ENCODE measurements at places on chromosomes 7 and 10.

DNA sequence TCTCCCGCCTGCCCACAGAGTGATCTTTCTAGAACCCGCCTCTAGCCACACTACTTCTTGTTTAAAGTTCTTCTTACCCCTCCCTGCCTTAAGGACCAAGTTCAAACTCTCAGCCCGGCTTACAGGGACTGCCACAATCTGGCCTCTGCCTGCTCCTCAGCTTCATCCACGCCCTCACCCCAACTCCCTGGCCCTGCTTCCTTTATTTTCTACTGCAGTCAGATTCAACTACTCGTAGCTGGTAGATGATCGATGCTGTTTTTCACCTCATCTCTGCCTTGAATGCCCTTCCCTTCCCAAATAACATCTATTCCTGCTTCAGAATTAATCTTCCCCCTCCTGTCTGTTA lies 508.5 kb downstream of the RPS24 start:
- DNase-seq, result no peak

- peak; percentile 28 for DNase-seq
These were observed 17.0 kb downstream of the PNLIPRP3 start for GRCh38 chr10:116444527-116445142.

GRCh38 chr7:44674381-44674780 lies 68.0 kb downstream of the OGDH start:
- peak; percentile 32 for DNase-seq

DNA sequence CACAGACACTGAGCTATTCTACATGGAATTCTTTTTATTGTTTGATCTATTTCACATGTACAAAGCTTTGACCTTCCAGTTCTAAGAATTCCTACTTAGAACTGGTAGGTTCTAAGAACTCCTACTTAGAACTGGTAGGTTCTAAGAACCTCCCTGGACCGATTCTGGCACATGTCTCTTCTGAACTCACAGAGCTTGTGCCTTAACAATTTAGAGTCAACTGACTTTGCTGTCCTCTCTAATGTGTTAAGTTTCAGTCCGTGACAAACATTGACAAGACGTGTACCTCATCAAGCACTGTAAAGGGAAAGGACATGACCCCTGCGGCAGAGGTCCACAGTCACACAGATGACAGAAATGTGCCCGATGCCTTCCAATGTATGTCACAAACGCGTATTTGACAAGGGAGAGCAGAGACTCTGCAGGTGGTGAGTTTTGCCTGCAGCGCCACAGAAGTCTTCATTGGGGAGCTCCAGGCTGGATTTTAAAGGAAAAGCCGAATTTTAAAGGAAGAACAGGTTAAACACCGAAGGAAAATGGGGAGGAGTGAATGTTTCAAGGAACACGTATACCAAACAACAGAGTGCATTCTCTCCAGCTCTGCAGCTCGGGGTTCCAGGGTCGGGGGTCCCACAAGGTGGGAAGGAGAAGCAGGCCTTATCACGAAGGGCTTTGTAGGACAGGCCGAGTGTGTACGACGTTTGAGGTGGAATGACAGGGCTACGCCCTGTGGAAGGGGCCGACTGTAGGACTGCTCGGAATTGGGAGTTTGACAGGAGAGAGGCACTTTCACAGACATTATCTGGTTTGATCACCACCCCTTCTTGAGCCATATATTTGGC lies 161.1 kb upstream of the KLF14 start:
- DNase-seq, result no peak

DNA sequence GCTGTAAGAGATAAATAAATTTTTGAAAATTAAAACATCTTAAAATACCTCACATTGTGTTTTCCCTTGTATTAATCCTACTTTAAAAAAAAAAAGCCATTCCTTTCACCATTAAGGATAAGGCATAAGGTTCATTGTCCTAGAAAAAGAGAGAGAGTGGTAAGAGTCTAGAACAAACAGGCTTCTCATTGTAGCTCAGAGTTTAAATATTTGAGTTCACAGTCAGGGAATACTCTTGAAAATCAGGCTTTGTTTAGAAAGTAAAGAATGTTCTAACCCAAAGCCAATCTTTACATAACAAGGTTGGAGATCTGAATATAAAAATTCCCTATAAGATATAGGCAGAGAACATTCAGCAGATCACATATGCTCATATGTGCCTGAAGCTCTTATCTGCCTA lies 40.2 kb upstream of the TES start:
- peak; percentile 14 for DNase-seq

DNA sequence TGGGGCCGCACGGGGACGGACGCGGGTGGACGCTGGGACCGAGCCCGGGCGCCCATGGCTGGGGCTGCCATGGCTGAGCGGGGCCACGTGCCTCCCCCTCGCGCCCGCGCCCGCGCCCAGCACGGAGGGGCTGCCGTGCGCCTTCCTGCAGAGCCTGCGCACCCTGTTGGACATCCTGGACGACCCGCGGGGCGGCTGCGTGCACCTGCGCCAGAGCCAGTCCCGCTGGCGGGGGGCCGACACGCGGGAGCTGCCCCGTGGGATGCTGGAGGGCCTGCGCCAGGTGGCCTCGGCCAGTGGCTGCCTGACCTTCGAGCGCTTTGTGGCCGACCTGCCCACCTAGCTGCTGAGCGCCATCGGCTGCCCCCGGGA lies 72.5 kb upstream of the KCTD7 start:
- no peak for DNase-seq

DNA sequence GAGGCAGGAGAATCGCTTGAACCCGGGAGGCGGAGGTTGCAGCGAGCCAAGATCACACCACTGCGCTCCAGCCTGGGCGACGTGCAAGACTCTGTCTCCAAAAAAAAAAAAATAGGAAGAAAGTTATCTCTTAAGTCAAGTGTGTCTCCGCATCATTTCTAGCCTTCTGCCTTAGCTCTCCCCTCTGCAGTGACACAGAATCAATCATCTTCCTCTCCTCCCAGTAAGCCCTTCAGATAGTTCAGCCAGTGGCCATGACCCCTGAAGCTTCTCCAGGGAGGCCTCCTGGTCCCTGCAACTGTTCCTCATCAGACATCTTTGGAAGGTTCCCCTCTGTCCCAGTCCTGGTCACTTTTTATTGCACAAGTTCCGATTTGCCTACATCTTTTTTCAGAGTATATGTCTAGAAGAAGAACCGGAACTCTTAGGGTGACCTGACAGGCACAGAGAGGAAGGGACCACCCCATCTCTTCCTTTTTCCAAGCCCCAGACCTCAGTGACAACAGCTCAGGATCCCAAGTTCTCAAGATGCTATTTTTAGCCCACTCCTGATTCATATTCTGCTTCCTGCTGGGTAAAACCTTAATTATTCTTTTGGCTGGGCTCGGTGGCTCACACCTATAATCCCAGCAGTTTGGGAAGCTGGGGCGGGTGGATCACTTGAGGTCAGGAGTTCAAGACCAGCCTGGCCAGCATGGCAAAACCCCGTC lies 6.6 kb upstream of the RHBDD2 start:
- DNase-seq, result peak; percentile 16

- DNase-seq, result no peak
These were observed 25.5 kb upstream of the ECHDC3 start for GRCh38 chr10:11716686-11717085.

DNA sequence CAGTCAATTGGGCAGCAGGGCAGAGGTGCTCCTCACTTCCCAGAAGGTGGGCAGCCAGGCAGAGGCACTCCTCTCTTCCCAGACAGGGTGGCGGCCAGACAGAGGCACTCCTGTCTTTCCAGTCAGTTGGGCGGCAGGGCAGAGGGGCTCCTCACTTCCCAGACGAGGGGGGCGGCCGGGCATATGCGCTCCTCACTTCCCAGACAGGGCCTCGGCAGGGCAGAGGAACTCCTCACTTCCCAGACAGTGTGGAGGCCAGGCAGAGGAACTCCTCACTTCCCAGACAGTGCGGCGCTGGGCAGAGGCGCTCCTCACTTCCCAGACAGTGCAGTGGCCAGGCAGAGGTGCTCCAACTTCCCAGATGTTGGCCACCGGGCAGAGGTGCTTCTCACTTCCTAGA lies 33.4 kb upstream of the SEC61G start:
- no peak for DNase-seq
